ENCODE measurements at places on chromosomes 12 and 14.
A peak's percentile ranks its signal among the peaks of the same experiment; 100 is the strongest.

DNA sequence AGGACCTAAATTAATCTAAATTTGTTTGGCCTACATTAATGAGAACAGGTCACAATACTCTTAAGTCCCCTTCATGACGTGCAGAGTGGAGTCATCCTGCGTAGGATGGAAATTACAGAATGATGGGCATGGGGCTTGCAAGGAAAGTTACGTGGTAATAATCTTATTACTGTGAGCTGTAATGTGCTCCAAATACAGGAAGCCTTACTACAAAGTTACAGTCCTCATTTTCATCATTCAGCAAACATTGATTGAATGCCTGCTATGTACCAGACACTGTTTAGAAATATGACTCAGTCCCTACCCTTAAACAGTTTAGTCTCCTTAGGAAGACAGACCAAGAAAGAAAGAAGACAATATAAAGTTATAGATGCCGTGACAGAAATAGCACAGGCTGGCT is 9.4 kb downstream of the HIGD1C start:
- DNase-seq: no peak

GRCh38 chr12:116337312-116337711 is 59.8 kb upstream of the MED13L start:
- no peak for DNase-seq

- peak; percentile 73 for DNase-seq
These were observed 45.7 kb upstream of the ITPR2 start for GRCh38 chr12:26878661-26879119.

DNA sequence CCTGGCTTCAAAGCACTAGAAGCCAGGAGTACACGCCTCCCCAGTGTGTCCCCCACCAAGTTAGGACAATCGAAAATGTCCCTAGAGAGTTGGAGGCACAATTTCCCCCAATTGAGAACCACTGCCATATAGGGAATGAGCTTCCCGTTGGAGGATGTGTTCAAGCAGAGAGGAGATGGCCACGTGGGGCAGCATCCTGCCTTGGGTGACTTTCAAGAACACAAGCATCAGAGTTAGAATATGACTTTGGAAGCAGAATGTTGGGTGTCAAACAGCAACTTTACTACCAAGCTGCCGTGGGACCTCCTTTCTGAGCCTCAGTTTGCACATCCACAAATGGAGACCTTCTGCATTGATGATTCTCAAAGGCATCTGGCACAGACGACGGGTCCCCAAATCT is 56.5 kb downstream of the RFLNA start:
- no peak for DNase-seq

DNA sequence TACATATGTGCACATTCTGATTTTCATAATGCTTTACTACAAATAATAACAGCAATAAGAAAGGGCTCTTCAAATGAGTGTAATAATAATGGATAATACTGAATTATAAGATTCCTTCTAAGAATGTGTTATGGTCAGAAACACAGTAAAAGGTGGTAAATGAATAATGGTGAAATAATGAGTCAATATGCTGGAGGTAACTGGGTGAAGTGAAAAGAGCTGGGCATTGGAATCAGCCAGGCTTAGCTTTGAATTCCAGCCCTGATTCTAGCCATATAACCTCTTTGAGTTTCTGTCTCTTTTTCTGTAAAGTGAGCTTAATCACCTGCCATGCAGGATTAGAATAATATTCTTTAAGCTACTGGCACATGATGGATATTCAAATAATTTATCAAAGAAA is 39.1 kb downstream of the PLEKHA5 start:
- DNase-seq: no peak

GRCh38 chr12:123892180-123892559 is 80.5 kb downstream of the CCDC92 start:
- DNase-seq: no peak

- peak; percentile 65 for DNase-seq
These were observed 10.5 kb downstream of the ARHGEF25 start for GRCh38 chr12:57621497-57622292.

DNA sequence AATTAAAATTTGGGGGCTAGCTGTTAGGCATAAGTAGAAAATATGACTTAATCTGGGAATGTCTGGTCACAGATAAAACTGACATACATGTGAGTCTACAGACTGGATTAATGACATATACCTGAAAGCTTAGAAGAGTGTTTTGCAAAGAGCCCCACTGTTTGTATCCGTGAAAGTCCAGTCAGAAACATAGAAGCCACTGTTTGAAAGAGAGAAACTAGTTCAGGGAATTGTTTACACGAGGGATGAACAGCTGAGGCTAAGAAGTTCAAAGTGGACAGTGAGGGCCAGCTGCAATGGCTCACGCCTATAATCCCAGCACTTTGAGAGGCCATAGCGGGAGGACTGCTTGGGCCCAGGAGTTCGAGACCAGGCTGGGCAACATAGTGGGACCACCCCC is 36.2 kb upstream of the SGPP1 start:
- DNase-seq: no peak
